ENCODE measurements at places on chromosomes 2 and 18.

DNA sequence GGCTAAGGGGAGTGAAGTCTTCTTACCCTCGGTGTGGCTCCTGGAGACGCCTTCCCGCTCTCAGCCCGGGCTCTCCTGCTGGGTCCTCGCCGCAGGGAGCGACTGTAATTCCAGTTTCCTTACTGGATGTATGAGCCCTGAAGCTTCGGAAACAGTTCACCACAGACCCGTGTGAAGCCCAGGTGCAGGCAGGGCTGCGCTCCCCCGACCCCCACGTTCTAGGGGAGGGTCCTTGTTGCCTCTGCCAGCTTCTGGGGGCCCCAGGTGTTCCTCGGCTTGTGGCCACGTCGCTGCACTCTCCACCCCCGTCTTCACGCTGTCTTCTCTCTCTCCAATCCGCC lies 5.1 kb upstream of the ASB1 start:
- no peak for DNase-seq

- DNase-seq: no peak
These were observed 146.1 kb upstream of the DLX2 start for GRCh38 chr2:172248785-172249187.

GRCh38 chr2:42848265-42848664 lies 55.9 kb upstream of the HAAO start:
- DNase-seq: no peak

DNA sequence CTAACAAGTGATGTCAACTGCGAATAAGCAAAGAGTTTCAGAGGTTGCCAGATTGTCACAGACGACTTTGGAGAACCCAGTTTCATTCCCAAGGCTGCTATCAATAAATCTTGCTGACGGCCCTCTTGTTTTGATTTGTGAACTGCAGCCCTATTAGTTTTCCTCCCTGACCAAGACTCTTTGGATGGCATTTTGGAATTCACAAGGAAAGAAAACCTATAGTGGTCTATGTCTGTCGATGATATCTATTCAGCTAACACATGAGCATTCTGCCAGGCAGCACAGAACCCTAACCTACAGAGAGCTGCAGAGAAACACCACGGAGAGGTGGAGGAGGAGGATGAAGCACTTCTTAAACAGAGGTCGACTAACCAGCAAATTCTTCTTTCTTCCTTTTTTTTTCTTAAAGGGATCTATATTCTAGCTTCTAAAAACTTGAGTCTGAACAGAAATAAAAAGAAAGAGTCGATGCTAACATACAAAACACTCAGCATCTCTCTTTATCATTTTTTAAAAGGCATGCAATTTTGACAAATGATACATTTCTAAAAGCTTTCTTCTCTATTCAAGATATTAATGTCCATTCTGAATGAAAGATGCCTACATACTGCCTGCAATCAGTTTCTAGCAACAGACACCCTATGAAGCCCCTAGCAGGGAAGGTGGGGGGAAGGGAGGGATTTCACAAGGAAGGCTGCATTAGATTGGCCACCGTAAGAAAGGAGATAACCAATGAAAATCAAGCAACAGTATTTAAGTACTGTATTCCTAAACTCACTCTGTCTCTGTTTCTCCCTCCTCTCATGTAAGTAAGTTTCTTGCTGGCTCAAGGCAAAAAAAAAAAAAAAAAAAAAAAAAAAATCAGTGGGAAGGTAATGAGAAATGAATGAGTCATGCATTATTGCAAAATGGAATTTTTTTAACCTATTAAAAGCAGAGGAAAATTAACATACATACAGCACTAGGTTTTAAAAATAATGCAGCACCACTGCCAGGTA lies 83.0 kb upstream of the CHRNA1 start:
- DNase-seq: peak; percentile 45

- DNase-seq: no peak
These were observed 277.3 kb downstream of the MBD2 start for GRCh38 chr18:53947092-53947640.

GRCh38 chr2:100818003-100818605 lies 1.8 kb upstream of the NPAS2 start:
- DNase-seq: no peak

DNA sequence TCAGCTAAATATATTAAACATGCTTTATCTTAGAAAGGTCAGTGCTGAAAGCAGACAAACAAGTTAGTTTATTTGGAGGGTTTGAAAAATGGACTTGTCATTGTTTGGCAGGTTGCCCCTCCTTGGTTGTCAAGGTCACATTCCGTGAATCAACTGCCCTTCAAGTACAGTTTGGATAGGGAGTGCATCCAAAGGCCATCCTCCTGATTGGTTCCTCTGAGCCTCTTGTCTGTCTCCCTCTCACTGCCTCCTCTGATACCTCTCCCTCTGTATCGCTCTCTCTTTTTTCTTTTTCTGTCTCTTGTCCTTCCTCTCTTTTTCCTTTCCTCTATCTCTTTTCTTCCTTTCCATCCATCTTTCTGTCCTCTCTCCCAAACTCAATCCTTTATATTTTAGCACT lies 5.4 kb downstream of the ITGAV start:
- no peak for DNase-seq

DNA sequence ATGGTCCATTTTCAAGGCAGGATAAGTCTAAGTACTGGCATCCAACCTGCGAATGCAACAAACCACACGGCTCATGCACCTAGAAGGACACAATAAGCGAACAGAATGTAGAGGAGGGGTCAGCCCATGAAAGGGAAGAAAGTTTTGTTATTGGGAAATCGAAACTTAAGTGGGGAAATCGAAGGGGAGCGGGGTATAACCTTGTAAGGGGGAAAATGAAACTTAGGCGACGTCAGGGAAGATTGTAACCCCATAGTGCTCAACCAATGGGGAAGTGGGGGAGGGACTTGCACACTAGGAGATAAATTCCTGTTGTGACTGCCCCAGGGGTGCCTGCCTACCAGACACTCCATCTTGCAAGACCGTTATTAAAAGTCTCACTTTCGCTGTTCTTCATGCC lies 15.6 kb upstream of the OTOF start:
- DNase-seq: no peak

- peak; percentile 87 for DNase-seq
These were observed 15.6 kb upstream of the RIOK3 start for GRCh38 chr18:23437357-23438045.

DNA sequence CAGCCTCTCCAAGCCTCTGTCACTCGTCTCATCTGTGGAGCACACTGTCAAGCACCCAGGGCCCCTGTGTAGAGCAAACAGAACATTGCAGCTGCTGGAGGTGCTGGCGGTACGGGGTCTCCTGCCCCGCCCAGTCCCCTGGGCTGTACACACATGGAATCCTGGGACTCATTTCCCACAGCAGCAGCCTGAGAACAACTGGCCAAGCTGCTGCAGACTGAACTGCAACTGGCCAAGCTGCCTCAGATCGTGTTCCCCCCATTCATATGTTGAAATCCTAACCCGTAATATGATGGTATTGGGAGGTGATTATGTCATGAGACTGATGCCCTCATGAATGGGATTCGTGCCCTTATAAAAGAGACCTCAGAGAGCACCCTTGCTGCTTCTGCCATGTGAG lies 130.5 kb downstream of the NCK2 start:
- no peak for DNase-seq

DNA sequence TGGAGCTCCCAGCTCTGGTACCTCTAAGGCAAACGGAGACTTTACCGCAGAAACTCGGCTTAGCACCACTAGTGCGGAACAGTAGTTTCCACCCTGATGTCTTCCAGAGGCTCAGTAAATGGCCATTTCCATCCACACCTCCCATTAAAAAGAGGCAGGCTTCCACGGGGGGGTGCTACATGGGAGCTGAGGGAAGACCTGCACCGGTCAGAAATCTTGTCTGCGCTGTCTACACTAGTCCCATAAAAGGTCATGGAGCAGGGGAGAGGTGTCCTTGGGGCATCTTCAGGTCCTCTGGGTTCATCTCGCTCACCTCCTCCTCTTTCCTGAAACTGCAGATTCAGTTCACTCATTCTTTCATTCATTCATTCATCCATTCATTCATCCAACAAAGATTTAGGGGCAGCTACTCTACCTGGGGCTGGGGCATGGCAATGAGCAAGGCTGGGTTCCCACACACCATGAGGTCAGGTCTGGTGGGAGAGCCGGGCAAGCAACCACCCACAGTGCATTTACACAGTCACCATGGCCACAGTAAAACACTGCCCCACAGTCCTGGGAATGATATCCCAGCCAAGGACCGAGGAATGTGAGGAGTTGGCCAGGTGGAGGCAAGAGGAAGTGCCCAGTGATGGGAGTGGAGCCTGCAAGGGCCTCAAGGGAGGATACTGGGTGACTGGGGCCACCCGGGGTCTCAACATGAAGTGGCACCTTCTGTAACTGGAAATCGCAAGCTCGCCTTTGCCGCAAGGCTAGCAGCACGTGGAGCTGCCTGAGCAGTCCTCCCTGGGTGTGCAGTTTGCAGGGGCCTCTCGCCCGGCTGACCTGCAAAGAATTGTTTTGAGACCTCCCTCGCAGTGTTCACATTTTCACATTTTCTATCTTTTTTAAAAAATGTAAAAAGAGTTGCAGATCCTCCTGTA lies 180.2 kb upstream of the RAB6C start:
- DNase-seq: no peak

GRCh38 chr2:85255813-85256594 lies 71.8 kb downstream of the TGOLN2 start:
- DNase-seq: peak; percentile 82

DNA sequence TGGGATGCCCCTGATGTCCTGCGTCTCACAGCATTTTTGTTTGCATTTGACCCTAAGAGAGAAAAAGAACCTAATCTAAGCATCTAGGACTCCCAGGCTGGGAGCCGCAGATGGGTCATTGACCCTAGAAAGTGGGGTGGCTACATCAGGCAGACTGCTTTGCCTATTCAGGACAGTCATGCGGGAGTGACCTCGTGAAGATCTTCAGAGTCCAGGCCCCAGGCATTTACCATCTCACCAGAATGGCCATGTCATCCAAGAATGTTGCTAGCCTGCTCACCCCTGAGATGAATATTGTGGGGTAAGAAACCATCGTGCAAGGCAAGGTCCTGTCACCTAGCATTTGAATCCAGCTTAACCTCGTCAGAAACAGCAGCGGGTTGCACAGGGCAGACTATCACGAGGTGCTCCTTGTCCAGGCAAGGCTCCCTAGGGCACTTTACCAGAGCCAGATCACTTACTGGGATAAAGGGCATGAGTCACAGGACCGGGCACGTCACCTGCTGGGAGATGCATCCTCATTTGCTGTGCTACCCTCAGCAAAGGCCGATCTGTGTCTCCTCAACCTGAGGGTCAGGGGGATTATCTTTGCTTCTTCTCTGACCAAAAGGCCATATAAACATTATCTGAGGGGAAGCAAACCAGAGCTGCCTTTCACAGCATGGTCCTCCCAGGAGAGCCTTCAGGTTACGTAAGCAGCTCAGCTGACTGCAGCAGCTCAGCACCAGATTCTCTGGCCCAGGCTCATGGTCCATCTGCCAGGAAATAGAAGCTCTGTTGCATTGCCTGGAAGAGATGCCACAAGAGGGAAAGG lies 162.3 kb downstream of the ACKR3 start:
- peak; percentile 54 for DNase-seq

DNA sequence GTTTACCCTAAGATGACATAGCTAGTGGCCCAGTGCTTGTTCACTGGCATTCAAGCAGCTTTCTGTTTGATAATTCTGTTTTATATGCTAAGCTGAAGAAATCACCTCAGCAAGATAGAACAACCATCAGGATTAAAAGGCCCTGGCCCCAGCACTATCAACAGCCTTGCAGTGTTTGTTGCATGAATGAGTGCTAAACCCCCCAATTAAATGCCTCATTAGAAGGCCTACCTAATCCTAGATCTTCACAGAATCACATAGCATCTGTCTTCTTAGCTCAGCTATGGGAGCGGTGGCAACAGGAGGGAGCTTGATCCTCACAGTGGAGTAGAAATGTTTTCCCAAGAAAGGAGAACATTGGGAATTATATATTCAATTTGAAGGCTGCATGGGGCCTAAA lies 194.1 kb upstream of the HNMT start:
- DNase-seq: no peak

DNA sequence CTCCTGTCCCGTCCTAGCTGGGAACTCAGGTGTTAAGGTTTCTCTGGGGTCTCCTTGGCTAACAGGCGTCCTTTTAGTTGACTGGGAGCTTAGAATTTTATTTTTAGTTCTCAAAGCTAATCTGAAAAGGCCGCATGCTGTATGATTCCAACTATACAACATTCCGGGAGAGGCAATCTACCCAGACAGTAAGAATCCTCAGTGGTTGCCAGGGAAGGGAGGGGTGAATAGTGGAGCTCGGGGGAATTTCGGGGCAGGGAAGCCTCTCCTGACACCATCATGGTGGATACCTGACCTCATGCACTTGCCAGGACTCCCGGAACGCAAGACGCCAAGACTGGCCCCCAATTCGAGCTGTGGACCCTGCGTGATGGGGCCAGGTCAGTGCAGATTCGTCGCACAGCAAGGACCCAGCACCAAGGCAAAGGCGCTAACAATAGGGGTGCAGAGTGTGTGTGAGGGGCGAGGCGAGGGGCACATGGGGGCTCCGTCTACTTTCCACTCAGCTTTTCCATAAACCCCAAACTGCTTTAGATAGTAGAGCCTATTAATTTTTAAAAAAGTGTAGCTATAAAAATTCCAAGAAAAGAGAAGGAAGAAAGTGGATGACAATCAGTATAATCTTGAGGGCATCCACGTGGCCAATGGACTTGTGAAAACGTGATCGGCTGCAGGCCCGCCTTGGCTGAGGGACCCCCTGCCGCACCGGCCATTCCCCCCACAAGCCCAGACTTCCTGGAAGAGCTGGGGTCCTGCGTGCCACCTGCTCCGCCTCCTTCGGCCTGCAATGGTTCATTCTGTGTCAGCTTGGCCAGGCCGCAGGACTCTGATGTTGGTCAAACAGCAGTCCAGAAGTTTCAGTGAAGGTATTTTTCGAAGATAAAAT lies 17.3 kb downstream of the PDCD1 start:
- no peak for DNase-seq

DNA sequence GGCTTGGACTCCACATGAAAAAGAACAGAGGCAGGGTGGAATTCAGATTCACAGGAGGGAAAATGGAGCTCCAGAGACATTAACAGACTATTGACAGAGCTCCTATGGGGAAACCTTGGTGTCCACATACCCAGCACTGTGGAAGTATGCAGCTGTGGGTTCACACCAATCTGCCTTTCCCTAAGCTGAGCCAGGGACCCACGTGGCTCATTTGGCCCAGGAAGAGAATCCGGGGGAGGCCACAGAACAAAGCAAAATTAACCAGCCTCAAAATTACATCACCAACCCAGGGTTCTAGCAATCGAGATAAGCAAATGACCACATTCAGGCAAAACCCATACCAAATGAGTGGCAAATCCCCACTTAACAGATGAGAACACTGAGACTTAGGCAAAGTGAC lies 105.8 kb upstream of the TWIST2 start:
- DNase-seq: no peak

- DNase-seq: no peak
These were observed 21.6 kb downstream of the STON1 start for GRCh38 chr2:48551548-48551947.

GRCh38 chr2:134247679-134248078 lies 6.2 kb upstream of the MGAT5 start:
- no peak for DNase-seq

- DNase-seq: no peak
These were observed 19.3 kb upstream of the ALK start for GRCh38 chr2:29940706-29941105.

DNA sequence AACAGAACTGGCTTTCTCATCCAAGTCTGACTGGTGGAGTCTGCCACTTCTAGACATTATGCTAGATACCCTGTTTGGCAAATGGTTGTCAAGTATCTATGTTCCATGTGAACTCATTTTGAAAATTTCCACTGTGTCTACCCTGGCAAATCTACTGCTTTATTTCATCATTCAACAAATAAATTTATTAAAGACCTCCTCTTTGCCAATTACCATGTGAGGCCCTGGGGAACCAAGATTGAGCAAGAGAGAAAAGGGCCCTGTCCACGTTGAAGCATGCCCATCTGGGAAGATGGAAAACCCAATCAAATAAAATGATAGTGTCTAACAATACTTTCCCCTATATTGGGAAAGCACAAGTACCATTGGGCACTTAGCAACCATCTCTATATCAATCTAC lies 582.4 kb downstream of the IRS1 start:
- DNase-seq: no peak

Measured in right forelimb (tissue), 1 donor.